Neural crest cell (in vitro differentiated cells): ENCODE measurements at places on chromosomes 1 and 21.

- DNase-seq: no peak
These were observed 46.7 kb upstream of the GUCA2A start for GRCh38 chr1:42211224-42211623.

- peak; percentile 97 for DNase-seq
These were observed 2.4 kb downstream of the RUSC1 start for GRCh38 chr1:155322953-155323728.

- no peak for DNase-seq
These were observed 122.9 kb upstream of the ERG start for GRCh38 chr21:38621132-38621531.

DNA sequence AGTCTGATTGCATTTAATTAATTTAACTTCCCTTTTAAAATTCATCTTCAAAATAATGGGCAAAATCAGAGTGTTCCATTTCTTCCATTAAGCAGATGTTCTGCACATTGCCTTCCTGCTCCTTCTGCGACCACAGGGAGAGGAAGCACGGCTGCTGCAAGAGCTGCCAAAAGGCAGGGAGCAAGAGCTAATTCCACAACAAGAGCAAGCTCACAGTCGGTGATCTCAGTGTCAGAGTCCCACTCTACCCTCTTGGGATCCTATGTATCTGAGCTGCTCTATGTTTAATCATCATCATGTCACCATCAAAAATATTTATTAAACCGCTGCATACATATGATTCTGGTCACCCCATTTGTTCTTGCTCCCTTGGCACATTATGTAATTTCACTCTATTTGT, 255.3 kb upstream of the CAMK1G start:
- DNase-seq: no peak

DNA sequence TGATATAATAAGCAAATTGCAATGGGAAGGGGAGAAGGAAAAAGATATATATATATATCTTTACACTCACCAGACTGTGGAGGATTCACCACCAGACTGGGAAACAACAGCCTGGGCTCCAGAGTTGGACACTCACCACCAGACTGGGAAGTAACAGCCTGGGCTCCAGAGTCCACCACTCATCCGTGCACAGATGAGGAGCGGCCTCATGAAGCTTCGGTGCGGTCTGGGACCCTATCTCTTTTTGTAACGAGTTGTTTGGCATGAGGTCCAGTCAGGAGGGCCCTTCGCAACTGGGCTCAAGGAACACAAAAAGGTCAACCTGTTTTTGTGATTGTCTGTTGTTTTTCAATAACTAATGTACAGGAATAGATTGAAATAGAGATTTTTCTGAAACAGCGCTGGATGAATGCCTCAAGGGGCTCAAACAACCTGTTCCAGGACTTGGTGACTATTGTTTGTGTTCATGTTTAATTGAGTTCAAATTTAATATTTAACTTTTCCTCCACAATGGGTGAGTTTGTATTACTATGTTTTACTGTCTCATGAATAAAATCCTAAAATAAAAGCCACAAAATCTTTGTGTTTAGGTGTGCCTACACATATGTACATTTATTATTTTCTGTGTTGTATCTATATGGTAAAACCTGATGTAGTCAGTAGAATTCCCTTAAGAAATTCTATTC, 40.1 kb downstream of the S100A10 start:
- DNase-seq: no peak

GRCh38 chr1:58618303-58618702, 41.3 kb upstream of the TACSTD2 start:
- DNase-seq: no peak

GRCh38 chr1:168121401-168122011, 15.2 kb downstream of the GPR161 start:
- DNase-seq: no peak

DNA sequence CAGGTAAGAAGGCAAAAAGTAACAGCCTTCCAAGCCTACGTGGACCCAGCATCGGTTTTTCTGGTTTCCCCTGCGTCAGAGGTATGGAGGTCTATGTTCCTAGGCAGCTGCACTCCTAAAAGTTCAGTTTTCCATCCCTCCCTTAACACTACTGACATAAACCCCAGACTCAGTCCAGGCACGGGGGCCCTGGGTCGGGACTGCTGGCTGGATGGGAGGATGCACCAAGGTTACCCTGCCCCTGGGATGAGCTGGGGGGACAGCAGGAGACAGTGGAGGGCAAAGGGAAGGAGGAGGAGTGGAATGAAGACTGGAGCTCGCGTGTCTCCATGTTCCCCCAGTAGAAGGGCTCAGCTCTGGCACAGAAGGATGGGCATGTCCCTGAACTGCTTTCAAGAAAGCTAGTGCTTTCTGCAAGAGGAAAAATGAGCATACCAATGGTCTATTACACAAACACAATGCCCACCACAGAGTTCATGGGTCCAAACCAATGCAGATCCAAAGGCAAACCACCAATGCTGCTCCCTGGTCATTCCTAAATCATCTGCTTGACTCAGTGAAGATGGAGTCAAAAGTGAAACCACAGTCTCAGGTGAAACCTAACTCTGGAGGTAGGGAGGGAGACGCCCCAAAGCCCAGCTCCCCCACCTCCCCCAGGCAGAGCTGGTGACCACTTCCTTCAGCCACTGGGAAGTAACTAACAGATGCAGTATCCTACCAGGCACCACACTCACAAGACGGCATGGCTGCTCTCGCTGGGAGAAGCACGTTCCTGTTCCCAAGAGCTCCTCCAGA, 54.9 kb downstream of the CD46 start:
- no peak for DNase-seq

DNA sequence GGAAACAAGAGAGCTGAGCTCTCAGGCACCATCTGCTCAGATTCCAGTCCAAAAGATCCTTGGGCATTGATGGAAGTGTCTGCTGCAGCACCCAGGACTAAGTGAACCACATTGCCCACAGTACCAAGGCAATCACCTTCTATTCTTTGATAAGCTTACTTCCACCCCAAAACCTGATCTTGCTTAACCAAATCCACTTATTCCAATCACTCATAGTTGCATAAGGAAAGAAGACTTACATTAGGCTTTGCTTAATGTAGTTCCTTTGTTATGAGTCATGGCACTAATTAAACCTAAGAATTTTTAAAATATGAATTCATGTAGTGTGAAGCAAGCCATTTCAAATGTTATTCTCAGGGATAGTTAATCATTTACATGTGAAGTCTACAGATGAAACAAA, 84.5 kb downstream of the UCHL5 start:
- no peak for DNase-seq

- DNase-seq: no peak
These were observed 27.2 kb downstream of the SLC35A3 start for GRCh38 chr1:99996951-99997350.

GRCh38 chr21:39611551-39612190, 1.1 kb upstream of the B3GALT5 start:
- DNase-seq: no peak

GRCh38 chr1:182281541-182281940, 110.0 kb downstream of the GLUL start:
- no peak for DNase-seq

DNA sequence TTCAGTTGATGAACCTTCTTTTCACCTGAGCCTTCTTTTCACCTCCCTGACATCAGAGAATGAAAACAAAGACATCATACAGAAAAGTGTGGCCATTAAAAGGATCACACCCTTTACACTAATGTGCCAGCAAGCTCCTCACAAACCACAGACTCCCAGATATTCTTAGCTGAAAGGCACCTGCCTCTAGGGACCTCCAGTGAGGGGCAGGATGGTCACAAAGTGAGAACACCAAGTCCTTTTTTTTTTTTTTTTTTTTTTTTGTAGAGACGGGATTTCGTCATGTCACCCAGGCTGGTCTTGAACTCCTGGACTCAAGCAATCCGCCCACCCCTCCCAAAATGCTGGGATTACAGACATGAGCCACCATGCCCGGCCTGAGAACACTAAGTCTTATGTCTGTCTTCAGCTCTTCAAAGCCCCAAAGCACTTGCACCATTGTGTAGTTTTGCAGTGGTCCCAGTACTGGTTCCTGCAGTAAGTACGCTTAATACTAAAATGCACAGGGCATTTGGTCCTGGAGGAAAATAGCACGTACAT, 58.2 kb upstream of the LBR start:
- no peak for DNase-seq

DNA sequence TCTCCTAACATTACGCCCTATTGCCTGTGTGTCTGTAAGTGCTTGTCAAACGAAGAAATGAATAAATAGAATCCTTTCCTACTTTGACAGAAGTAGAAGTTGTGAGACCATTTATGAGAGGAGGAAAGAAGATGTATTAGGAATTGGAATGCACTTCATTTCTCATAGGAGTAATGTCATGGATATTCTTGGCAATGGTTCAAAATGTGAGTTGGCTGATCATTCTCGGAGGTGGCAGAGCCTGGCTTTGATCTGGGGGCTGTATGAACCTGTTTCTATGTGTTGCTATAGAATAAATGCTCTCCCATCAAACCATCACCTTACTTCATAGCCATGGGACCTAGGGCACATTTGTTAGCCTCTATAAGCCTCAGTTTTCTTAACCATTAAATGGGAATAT, 10.1 kb upstream of the SERBP1 start:
- no peak for DNase-seq

- DNase-seq: no peak
These were observed 21.2 kb downstream of the ATF6 start for GRCh38 chr1:161787355-161787754.

- DNase-seq: no peak
These were observed 11.8 kb upstream of the IRF2BP2 start for GRCh38 chr1:234621657-234622335.

DNA sequence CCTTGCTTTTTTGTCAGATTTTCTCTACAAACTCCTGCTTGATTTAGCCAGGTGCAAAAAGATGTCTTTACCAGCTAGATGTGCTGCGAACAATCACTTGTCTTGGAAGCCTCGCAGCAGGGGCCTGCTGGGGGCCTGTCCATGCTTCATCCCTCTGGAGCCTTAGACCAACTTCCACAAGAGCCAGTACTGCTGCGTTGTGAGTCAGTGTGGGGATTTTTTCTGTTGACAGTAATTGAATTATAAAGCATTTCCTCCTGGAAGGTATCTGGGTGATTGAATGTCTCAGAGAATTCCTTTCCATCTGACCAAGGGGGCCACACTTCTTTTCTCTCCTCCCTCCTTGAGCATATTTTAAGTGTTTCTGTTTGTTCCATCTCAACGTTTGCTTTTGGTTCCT, 40.4 kb upstream of the LDLRAP1 start:
- DNase-seq: no peak

DNA sequence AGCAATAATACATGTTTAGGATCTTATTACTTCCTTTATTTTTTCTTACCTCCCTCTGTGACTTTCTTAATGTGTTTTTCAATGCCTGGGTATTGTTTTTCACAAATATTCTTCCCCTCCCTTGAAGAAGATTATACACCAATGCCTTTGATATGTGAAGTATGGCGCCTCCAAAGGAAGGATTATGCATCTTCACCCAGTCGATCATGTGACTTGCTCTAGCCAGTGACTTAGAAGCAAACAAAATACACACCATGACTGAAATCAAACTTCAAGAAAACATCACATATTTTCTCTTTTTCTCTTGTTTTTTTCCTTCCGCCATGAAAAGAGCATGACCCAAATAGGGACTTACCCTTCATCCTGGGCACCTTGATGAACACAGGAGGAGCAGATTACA, 297.1 kb downstream of the NCAM2 start:
- DNase-seq: no peak
